ENCODE measurements at places on chromosomes 6 and 20. TPM values are rescaled to one million over a fixed set of nuclear protein-coding genes. Genes with fewer than 3 reads are reported as not detected.

RHAG gene
- not detected for total RNA-seq

MRS2 gene
- 26.7 TPM for total RNA-seq

HSPA1L gene
- 2.4 TPM for total RNA-seq

NFATC2 gene
- total RNA-seq, result 38.0 TPM

GINS1 gene
- 3.6 TPM for total RNA-seq

MCHR2 gene
- not detected for total RNA-seq

MUC21 gene
- not detected for total RNA-seq

ACTL10 gene
- total RNA-seq, result 6.3 TPM

BPI gene
- not detected for total RNA-seq

C6orf15 gene
- not detected for total RNA-seq

ANKEF1 gene
- total RNA-seq, result 3.0 TPM

LINC00237 gene
- total RNA-seq, result not detected

GMPR gene
- not detected for total RNA-seq

ARFGEF3 gene
- not detected for total RNA-seq

CCN2 gene
- 1.0 TPM for total RNA-seq

MEP1A gene
- not detected for total RNA-seq

POLR1C gene
- 43.3 TPM for total RNA-seq

SALL4 gene
- not detected for total RNA-seq

HTR1B gene
- not detected for total RNA-seq

DNA sequence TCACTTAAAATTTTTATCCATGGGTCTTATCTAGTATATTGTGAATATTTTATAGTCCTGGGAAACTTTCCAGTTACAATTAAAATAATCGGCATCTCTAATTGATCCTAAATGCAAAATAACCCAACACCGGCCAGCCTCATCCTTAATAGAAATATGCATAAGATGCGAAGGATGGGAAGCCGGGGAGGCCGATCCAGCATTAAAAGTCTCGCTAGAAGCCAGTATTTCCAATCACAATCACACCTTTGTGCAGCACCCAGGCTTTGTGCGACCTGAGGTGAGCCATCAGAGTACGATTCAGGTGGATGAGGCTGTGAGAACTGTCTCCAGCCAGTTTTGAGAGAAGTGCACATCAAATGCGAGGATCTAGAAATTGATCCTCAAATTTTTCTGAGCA is 65.4 kb downstream of the EZR start:
- no peak for DNase-seq

GRCh38 chr6:193773-194310 is 98.4 kb upstream of the DUSP22 start:
- peak; percentile 65 for DNase-seq

GRCh38 chr6:51844336-51844735 is 243.1 kb downstream of the PKHD1 start:
- no peak for DNase-seq

DNA sequence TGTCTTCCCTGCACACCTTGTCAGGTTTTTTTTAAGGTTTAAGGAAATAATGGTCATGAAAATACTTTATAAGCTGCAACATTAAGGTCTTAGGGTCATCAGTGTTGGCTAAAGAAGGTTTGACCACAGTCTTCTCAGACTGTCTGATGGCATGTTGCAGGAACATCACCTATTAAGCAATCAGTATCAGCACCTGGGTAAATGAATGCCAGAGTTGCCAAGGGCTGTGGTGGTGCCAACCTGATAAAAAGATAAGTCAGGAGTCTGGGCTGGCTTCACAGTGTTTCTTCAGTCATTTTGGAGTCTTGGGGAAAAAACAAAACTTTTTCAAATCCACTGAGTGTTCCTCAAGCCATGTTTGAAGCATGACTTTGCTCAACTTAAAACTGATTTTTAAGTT is 61.5 kb upstream of the VSTM2L start:
- DNase-seq, result no peak

- DNase-seq, result no peak
Measured at GRCh38 chr6:776528-776931, 83.6 kb upstream of the EXOC2 start.

DNA sequence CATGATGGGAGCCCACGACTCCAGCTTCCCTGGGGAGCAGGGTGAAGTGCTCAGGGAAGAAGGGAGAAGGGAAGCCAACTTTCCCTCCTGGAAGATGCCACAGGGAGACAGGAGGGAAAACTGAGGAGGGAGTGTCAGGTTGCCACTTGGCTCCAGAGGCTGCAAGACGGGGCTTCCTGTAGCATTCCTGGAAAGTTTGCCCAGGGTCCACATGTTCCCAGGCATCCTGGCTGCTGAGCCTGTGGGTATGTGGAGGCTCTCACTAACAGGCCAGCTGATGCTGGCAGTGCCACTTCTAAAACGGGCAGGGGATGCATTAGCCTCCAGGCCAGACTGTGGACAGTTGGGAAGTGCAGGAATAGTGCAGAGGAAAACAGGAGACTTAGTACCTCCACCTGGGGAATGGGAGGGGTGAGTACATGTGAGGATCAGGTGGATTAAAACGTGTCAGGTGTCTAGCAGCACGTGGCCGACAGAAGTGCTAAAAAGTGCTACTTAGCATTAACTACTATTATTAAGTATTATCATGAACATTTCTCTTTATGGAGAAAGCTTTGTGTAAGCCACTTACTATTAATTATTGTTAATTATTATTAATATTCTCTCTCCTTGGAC is 33.2 kb downstream of the BANF2 start:
- no peak for DNase-seq

DNA sequence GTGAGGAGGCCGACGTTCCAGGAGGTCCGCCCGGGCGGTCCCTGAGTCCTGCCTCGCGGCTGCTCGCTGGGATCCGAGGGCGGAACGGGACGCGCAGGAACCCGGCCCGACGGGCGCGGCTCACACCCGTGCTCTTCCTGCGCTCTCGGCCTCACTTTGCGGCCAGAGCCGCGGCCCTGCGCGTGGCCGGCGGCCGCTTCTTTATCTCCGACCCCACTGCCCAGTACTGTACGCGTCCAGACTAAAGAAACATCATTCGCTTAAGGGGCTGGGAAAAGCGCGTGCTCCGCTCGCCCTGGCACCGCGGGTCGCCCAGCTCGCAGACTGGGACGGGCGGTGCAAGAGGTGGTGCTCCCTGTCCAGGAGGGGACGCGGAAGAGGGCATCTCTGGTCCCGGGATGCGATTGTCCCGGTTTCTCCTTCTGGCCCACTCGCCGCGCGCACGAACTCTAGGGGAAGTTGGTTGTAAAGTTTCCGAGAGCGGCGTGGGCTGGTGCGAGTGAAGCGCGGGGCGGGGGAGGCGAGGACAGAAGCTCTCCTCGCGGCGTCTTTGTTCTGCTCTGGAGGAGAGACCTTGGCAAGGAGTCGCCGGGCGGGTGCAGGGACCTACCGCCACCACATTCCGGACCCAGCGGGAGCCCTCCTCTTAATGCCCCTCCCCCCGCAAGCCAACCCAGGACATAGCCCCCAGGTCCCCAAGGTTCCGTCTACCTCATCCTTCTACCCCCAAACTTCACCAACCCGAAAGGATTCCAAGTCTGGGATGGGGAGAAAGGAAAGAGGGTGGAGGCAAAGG is 71.0 kb downstream of the SOX4 start:
- DNase-seq, result peak; percentile 25

- DNase-seq, result peak; percentile 67
Measured at GRCh38 chr6:159013229-159013628, 13.2 kb upstream of the RSPH3 start.

DNA sequence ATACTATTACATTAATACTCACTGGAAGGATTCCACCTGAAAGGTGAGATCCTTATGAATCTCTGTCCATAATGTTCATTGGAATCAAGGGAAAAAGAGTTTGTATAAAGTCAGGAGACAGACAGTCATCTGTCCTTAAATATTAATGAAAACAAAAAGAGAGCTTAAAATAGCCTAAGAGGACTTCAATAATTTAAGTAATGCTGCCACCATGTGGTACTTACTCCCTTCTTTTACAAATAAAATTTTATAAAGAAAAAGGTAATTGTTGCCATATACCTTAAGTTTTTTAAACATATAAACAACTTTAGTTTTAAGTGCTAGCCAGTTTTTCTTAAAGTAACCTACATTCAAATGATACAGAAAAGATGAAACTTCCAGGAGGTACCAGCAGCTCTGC is 5.1 kb downstream of the BLOC1S5 start:
- DNase-seq, result peak; percentile 35

DNA sequence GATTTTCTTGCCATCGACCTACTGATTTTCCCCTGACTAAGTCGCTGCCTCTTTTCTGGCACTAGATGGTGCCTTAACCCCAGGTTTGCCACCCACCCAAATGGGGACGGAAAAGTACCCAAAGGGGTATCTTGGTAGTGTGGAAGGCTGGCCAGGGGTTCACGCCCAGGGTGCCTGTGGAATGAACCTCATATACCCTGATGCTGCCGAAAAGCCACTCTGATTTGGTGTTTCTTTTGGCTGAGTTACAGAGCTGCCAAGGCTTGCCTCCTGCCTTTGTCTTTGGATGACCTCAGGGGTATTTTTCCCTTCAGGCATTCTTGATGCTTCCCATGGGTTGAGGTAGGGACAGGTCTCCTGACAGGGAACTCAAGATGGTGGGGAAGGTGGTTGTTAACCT is 78.1 kb downstream of the MAP3K7 start:
- DNase-seq, result no peak

- peak; percentile 72 for DNase-seq
Measured at GRCh38 chr6:157607317-157608109, 215.5 kb upstream of the SNX9 start.

DNA sequence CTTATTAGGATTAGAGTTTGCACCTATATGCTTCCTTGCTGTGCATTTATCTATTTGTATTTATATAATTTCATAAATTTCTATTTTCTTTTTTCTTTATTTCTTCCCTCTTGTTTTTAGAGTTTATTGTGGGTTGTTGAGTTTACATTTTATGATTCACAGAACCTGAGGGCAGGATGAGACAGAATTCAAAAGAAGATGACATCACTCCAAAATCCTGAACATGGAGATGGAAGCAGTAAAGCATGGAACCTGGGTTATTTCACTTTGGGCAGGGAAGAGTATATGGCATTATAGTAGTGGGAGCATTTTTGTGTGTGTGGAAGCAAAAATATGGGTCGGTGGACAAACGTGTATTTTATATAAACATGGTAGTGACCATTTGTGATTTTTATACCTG is 157.5 kb downstream of the RFX6 start:
- DNase-seq, result no peak

DNA sequence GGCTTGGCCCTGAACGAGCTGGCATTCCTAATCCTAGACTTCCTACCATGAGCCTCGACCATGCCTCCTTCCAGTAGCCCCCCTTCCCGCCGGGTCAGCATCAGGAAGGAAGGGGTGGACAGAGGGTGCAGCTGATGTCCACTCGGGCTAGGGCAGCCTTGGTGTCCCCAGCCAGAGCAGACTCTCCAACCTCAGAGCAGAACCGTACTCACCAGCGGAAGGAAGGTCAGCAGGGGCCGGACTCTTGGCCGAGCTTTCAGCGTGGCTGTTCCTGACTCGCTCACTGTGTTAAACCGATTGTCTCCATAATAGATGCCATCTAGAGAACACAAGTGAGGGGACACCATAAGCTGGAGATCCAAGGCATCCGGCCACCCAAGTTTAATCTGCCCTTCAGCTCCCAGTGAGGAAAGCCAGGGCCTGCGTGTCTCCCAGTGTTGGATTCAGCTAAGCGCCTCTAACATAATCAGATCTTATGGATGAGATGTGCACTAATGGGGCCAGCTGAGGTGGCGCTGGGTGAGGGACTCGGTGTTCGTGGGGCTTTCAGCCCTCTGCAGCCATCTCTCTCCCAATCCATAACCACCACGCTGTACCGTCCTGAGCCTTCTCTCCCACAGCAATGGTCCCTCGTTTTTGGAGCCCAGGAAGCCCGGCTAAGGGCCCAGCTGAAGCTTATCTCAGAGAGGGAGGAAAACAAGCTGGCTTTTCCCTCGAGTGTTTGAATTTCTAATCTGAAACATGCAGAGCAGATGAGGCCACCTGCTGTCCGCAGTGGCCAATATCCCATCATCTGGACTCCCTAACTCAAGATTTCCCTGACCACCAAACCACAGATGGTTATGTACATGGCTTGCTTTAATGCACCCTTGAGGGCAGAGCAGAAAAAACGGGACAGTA is 13.7 kb downstream of the C6orf132 start:
- no peak for DNase-seq

- no peak for DNase-seq
Measured at GRCh38 chr6:120451508-120451907, 882.8 kb downstream of the TBC1D32 start.

DNA sequence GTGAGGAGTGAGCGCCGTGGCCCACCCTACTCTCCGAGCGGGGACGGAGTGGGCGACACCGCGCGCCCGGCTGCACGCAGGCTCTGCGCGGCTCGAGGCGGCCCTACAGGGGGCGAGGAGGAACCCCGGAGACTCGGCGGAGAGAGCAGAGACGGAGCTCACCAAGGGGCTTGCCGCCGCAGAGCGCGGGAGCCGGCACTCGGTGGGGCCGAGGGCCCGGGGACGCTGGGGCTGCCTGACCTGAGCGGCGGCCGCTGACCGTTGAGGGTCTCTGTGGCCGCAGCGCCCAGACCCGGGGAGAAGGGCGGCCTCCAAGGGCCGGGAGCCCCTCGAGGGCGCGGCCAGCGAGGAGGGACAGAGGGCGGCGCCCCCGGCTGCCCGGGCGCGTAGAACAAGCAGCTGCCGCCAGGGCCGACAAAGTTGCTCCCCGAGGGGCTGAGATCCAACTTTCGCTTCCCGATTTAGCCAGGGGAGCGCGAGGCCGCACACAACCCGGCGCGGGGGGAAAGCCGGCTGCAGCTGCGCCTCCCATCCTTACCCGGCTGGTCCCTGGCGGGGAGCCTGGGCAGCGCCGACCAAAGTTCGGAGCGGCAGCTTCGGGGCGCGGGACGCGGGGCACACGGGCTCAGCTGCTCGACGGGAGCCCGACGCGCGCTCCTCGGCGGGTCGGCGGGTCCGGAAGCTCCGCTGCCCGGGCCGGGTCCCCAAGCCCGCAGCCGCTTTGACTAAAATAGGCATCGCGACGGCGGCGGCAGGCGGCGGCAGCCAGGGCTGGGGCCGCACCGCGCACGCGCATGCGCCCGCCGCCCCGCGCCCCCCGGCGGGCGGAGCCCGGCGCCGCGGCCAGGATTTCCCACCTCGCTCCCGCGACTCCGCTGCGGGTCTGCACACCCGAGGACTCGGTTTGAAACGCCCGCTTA is 43.1 kb downstream of the POPDC3 start:
- peak; percentile 55 for DNase-seq

DNA sequence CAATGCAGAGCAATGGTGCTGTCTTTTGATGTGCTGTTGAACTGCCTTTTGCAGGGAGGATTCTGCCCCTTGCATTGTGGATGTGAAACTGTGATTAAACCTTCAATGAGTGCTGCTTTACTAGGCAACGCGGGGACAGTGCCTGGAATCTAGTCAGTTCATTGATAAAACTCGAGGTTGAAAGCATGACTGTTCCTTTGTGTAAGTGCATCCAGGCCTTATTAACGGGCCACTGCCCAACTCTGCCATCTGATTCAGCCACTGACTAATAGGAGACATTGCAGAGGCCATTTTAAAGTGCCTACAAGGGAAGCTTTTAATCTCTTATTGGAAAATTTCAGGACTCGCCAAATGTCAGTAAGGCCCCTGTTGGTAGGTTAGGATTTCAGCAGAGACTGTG is 49.3 kb downstream of the SLC35F1 start:
- DNase-seq, result no peak

GRCh38 chr6:117502580-117502979 is 20.1 kb downstream of the DCBLD1 start:
- DNase-seq, result no peak

GRCh38 chr6:30122515-30122914 is 9.6 kb upstream of the TRIM31 start:
- no peak for DNase-seq

GRCh38 chr6:33183071-33183683 is 9.1 kb downstream of the COL11A2 start:
- DNase-seq, result no peak

- DNase-seq, result no peak
Measured at GRCh38 chr20:49529470-49529869, 38.5 kb downstream of the PTGIS start.

All from B cell (primary cell).